ENCODE measurements at places on chromosomes 2 and 18.

- H3K36me3 ChIP-seq, result no peaks in the 10 kb centered on the region
- no peak overlapping the region for H3K4me3 ChIP-seq
- H3K27me3 ChIP-seq, result no peaks in the 10 kb centered on the region
- H3K27ac ChIP-seq, result no peak overlapping the region
- peak; percentile 61 for DNase-seq
- no peaks in the 10 kb centered on the region for H3K4me1 ChIP-seq
These were observed 128.5 kb upstream of the RAB12 start for GRCh38 chr18:8480506-8481328.

DNA sequence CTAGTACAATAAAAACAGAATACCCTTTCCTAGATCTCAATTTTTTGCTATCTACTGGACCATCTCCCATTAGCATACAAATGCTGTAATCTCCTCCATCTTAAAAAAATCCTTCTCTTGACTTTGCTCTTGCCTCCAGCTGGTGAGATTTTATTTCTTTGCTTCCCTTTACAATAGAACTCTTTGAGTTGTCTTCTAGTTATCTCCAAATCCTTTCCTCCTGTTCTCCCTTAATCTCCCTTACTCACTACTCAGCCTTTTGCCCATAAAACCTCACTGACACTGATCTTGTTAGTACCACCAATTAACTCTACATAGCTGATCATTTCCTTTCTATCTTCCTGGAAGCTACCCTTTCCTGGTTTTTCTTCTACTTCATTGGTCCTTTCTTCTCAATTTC is 63.5 kb upstream of the FRZB start:
- no peaks in the 10 kb centered on the region for H3K4me1 ChIP-seq
- peaks cover 41% of the 10 kb centered on the region for H3K36me3 ChIP-seq
- DNase-seq, result no peak
- H3K27me3 ChIP-seq, result no peaks in the 10 kb centered on the region

GRCh38 chr2:223050900-223051504 is 988 bp upstream of the KCNE4 start:
- no peaks in the 10 kb centered on the region for H3K36me3 ChIP-seq
- H3K27ac ChIP-seq, result no peak overlapping the region
- H3K4me1 ChIP-seq, result no peaks in the 10 kb centered on the region
- no peaks in the 10 kb centered on the region for H3K27me3 ChIP-seq
- no peak overlapping the region for H3K4me3 ChIP-seq
- DNase-seq, result no peak

DNA sequence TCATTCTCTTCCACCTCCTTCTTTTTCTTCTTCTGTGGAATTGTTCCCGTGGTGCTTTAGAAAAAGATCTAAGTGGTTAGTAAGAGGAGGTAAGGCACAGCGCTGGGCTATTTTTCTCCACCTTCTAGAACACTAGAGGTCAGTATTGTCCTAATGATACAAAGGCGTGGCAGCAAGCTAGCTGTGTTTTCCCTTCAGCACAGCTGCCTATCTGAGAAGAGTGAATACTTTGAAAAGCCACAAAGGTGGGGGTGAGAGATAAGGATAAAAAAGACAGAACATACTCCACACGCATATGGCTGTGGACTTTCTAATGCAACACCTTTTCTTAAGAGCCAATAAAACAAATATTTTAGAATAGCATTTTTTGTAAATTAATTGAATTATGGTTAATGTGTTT is 2.1 kb downstream of the CNTNAP5 start:
- no peak overlapping the region for H3K27ac ChIP-seq
- peak; percentile 47 for DNase-seq
- H3K36me3 ChIP-seq, result no peaks in the 10 kb centered on the region
- no peak overlapping the region for H3K4me3 ChIP-seq
- peaks cover 13% of the 10 kb centered on the region for H3K27me3 ChIP-seq

DNA sequence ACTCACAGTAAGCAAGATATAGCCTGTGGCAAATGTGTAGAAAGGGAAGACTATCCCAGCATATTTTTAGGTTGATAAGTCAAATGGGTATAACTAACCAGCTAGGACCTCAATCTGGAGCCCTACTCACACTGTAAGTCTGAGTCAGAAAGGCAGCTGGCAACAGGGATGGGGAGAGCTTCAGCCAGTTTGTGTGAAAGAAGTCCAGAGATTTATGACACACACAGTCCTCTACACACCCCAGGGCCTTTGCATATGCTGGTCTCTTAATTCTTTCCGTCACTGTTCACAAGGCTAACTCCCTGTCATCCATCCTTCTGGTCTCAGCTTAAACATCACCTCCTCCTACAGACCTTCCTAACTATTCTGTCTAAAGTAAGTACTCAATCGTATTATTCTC is 5.9 kb upstream of the TCF4 start:
- no peak overlapping the region for H3K27ac ChIP-seq
- H3K4me1 ChIP-seq, result no peaks in the 10 kb centered on the region
- DNase-seq, result no peak
- H3K4me3 ChIP-seq, result no peak overlapping the region

DNA sequence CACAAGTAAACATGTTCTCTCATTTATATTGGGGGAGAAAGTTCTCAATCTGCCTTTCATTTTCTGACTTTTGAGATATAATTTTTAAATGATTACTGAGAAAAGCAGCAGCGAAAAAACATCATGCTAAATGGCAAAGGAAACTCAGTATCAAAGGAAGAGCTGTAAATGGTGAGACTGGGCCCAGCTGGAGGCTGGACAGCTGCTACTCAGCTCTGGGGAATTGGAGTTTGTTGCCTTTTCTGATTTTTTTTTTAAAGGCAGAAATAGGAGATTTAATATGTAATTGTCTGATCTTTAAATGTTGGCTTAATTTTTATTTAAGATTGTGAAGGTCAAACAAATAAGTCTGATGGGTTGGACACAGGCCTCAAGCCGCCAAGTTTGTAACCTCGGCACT is 137.1 kb upstream of the TACR1 start:
- no peaks in the 10 kb centered on the region for H3K36me3 ChIP-seq
- no peak overlapping the region for H3K27ac ChIP-seq
- no peak overlapping the region for H3K4me3 ChIP-seq
- no peak for DNase-seq
- no peaks in the 10 kb centered on the region for H3K27me3 ChIP-seq

DNA sequence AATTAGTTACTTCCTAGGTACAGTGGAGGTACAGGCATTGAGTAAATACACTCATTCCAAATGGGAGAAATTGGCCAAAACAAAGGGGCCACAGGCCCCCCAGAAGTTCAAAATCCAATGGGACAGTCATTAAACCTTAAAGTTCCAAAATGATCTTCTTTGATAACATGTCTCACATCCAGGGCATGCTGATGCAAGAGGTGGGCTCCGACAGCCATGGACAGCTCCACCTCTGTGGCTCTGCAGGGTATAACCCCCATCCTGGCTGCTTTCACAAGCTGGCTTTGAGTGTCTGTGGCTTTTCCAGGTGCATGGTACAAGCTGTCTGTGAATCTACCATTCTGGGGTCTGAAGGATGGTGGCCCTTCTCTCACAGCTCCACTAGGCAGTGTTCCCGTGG is 488.7 kb downstream of the DCDC2C start:
- no peaks in the 10 kb centered on the region for H3K4me1 ChIP-seq
- H3K4me3 ChIP-seq, result no peak overlapping the region
- peaks cover 17% of the 10 kb centered on the region for H3K36me3 ChIP-seq
- no peak for DNase-seq

- no peak overlapping the region for H3K27ac ChIP-seq
- no peaks in the 10 kb centered on the region for H3K27me3 ChIP-seq
- no peak overlapping the region for H3K4me3 ChIP-seq
These were observed 86.7 kb upstream of the RANBP2 start for GRCh38 chr2:108632332-108633160.

- no peaks in the 10 kb centered on the region for H3K4me1 ChIP-seq
- DNase-seq, result peak; percentile 58
- H3K36me3 ChIP-seq, result no peaks in the 10 kb centered on the region
- H3K27me3 ChIP-seq, result peaks cover 5% of the 10 kb centered on the region
- H3K4me3 ChIP-seq, result peak overlapping the region; percentile 57
These were observed 18.8 kb upstream of the SOX11 start for GRCh38 chr2:5673145-5674025.

GRCh38 chr2:177708660-177709444 is 316.3 kb downstream of the AGPS start:
- H3K4me3 ChIP-seq, result no peak overlapping the region
- no peak overlapping the region for H3K27ac ChIP-seq
- H3K36me3 ChIP-seq, result no peaks in the 10 kb centered on the region
- H3K27me3 ChIP-seq, result no peaks in the 10 kb centered on the region

DNA sequence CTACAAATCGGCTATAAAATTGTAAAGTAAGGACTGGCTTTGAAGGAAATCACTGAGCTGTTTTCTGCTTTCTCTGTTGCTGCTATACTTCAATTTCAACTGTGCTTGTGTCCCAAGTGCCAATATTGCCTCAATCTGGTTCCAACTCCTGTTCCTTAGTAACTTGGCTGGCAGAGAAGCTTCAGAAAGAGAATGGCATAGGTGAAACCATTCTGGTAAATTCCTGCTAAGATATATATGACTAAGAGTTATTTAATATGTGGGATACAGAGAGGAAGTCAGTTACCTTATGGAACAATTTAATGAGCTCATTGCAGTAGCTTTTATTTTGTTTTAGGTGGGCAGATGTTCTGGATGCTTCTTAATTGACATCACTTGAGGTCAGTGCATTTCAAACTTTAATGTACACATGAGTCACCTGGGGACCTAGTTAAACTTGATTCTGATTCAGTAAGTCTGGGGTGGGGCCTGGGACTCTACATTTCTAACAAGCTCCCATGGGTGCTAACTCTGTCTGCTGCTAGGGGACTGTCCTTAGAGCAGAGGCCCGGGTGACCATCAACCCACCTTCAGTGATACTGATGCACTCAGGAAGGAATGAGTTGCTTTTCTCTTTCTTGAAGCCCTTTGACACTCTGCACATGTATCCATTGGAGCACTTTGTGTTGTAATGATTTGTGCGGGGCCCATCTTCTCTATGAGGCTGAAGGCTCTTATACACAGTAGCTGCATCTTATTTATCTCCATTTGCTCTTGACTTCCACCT is 47.6 kb downstream of the LIPG start:
- H3K4me1 ChIP-seq, result peaks cover 6% of the 10 kb centered on the region
- H3K27me3 ChIP-seq, result no peaks in the 10 kb centered on the region
- no peaks in the 10 kb centered on the region for H3K36me3 ChIP-seq
- H3K27ac ChIP-seq, result no peak overlapping the region
- no peak overlapping the region for H3K4me3 ChIP-seq

DNA sequence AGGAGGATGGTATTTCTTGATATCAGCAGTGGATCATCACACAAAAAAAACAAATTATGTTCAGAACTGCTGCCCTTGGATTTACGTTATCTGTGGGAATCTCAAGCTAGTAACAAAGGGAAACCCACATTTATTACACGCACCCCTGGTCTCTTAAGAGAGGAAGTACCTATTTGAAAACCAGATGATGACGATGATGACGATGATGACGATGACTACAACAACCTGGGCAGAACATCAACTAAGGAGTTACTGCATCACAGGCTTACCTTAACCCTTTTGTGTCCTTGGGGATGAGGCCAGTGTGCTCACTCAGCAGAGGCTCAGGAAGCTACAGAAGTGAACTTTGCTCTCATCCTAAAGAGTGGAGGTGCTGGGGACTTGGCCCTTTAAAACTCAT is 169.4 kb downstream of the FSHR start:
- no peak for DNase-seq
- no peaks in the 10 kb centered on the region for H3K4me1 ChIP-seq
- H3K4me3 ChIP-seq, result no peak overlapping the region
- no peaks in the 10 kb centered on the region for H3K27me3 ChIP-seq

- H3K4me1 ChIP-seq, result no peaks in the 10 kb centered on the region
- DNase-seq, result no peak
- no peak overlapping the region for H3K27ac ChIP-seq
- H3K36me3 ChIP-seq, result no peaks in the 10 kb centered on the region
- no peak overlapping the region for H3K4me3 ChIP-seq
- no peaks in the 10 kb centered on the region for H3K27me3 ChIP-seq
These were observed 448.8 kb downstream of the TXNL1 start for GRCh38 chr18:56189615-56190014.

DNA sequence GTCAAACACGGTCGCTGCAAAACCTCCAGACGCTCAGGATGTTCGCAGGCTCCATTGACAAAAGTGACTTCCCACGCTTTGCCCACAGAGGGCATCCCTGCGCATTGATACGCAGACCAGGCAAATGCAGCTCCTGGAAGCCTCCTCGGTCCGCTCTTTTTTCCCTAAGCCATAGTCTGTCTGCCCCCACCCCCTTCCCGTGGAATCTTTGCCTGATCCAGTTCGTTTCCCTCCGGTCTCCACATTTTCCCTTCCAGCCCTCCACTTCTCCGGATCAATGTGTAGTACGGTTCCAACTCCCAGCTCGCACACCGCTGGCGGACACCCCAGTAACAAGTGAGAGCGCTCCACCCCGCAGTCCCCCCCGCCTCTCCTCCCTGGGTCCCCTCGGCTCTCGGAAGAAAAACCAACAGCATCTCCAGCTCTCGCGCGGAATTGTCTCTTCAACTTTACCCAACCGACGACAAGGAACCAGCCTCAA is at the start of gene DCC:
Gene DCC, plus strand, starts transcription at position 307 of the 481 bp plus-strand sequence. CDS start 591 bp downstream, outside the sequence.
- H3K4me1 ChIP-seq, result no peaks in the 10 kb centered on the region
- DNase-seq, result peak; percentile 72
- no peak within 1 kb of the TSS for H3K27ac ChIP-seq
- no peak within 1 kb of the TSS for H3K4me3 ChIP-seq
- H3K36me3 ChIP-seq, result 0 out of 2 replicates have a peak, but pooled peaks cover 5% of the 10 kb centered on the region
- peaks cover 26% of the 10 kb centered on the region for H3K27me3 ChIP-seq

GRCh38 chr2:191496838-191497237 is 181.1 kb upstream of the NABP1 start:
- H3K27me3 ChIP-seq, result no peaks in the 10 kb centered on the region
- no peak overlapping the region for H3K27ac ChIP-seq
- H3K4me3 ChIP-seq, result no peak overlapping the region
- H3K4me1 ChIP-seq, result peaks cover 4% of the 10 kb centered on the region
- no peak for DNase-seq

GRCh38 chr2:186827411-186827810 is 21.6 kb downstream of the ZSWIM2 start:
- no peak overlapping the region for H3K27ac ChIP-seq
- no peak for DNase-seq
- no peak overlapping the region for H3K4me3 ChIP-seq
- no peaks in the 10 kb centered on the region for H3K27me3 ChIP-seq
- no peaks in the 10 kb centered on the region for H3K4me1 ChIP-seq
